Hepatic stellate cell (primary cell): ENCODE measurements at places on chromosomes 7 and 10.

- no peak for DNase-seq
Measured at GRCh38 chr7:36312064-36312914, 77.4 kb upstream of the ANLN start.

GRCh38 chr10:30056767-30057355, 2.5 kb downstream of the JCAD start:
- DNase-seq: no peak

- DNase-seq: no peak
Measured at GRCh38 chr10:109982812-109983211, 25.0 kb upstream of the ADD3 start.

DNA sequence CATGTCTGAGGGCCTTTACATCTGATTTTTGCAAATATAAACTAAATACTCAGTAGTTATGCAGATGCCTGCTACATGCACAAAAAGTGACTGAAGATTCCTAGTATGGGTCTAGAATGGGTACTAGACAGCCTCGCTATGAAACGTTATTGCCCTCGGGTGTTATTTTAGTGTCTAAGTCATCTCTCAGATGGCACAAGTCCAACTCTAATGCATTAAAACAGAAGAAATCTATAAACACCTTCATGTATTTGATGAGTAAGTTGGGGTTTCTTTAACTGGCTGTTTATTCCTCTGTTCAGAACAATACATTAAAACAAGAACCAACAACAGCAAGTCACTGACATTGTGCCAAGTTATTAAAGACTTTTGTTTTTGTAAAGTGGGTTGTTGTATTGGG, 41.6 kb downstream of the TEX36 start:
- DNase-seq: no peak

DNA sequence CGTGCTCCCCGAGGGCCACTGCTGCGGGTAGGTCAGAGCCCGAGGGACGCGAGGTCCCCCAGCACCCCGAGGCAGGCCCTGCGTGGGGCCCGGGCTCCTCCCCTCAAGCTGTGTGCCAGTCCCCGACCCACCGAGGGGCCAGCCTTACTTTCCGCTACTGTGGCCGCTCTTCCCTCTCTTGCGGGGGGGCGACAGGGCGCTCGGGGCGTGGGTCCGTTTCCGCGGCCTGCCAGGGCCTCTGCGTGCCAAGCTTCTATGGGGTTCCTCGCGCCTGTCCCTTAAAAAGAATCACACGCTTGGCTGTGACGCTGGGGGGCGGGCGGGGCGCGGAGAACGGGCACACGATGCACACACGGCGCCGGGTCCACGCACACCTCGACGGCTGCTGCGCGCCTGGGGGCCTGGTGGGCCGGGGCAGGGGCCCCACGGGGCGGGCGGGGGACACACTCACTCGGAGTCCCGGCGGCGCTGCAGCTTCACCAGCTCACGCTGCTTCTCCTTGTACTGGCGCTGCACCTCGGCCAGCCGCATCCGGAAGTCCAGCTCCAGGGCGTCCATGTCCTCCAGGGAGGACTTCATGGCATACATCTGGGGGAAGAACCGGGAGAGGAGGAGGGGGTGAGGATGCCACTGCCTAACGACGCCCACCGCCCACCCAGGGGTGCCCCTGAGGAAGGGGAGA, 62.0 kb downstream of the TNRC18 start:
- no peak for DNase-seq

DNA sequence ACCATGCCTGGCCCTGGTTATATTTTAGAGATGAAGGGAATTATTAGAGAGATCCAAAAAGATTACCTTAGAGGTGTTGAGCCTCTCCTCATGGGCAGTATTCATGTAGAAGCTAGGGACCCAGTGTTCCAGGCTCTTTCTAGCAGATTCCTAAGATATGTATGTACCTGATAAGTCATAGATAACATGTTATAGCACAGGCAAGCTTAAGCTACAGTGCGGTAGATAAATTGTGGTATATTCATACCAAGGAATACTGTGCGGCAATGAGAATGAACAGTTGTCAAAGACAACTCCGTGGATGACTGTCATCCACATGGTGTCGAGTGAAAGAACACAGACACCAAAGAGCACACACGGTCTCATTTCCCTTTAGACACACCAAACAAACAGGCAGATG, 53.1 kb downstream of the TACR2 start:
- no peak for DNase-seq

GRCh38 chr7:157693521-157694375, 356.9 kb downstream of the DNAJB6 start:
- DNase-seq: no peak

- DNase-seq: no peak
Measured at GRCh38 chr7:145729691-145730090, 386.9 kb upstream of the CNTNAP2 start.

- peak; percentile 86 for DNase-seq
Measured at GRCh38 chr7:105652359-105652993, 71.2 kb upstream of the EFCAB10 start.

DNA sequence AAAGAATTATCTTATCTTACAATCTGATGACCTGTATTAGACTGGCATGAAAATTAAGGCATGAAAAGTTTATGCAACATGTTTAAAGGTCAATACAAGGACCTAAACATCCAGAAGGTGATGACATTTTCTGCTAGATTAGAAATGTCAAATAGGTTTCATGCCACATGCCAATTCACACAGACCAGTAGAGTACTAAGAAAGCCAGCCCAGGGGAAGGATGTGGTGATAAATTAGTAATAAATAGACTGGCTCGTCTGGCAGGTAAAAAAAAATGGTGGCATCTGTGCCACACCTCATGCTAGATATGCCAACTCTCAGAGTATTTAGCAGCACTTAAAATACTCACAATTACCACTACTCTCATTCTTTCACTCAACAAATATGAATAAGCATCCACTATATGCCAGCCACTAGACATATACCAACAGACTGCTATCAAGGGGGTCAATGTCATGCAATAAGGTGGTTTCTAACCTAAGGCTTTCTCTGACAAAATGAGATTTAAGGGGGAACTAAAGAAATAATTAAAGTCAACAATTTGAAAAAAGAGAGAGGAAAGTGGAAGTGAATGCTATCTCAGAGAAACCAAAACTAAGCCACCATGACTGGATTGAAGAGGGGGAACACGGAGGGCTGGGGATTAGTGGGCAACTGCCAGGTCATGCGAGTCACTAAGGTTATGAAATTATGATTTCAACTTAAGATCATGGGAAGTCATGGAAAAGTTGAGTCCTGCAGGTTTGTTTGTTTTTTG, 83.5 kb downstream of the SGMS1 start:
- no peak for DNase-seq

DNA sequence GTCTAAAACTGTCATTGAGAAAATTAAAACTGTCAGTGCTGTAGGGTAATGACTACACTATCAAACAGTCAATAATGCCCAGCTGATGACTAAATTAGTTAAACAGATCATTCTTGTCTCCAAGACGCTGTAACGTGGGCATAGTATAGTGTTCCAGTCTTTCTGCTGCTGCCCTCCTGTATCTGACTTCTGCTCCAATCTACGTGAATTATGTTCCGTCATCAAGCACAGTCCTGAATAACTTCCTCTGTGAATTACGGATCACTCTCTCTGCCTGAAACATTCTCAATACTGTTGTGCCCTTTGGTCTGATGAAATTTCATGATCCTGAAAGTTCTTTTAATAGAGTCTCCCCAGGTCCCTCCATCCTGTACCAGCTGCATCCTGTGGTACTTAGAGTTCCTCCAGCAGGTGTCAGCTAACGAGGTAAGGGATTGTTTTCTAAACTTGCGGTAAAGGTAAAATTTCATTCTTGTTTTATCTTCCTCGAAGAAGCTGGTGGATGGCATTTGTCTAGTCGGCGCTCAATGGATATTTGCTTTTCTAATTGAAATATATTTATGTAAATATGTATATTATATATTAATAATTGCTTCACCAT, 393.5 kb upstream of the ADARB2 start:
- DNase-seq: no peak

- peak; percentile 25 for DNase-seq
Measured at GRCh38 chr7:72493850-72494661, 81.9 kb upstream of the CALN1 start.

DNA sequence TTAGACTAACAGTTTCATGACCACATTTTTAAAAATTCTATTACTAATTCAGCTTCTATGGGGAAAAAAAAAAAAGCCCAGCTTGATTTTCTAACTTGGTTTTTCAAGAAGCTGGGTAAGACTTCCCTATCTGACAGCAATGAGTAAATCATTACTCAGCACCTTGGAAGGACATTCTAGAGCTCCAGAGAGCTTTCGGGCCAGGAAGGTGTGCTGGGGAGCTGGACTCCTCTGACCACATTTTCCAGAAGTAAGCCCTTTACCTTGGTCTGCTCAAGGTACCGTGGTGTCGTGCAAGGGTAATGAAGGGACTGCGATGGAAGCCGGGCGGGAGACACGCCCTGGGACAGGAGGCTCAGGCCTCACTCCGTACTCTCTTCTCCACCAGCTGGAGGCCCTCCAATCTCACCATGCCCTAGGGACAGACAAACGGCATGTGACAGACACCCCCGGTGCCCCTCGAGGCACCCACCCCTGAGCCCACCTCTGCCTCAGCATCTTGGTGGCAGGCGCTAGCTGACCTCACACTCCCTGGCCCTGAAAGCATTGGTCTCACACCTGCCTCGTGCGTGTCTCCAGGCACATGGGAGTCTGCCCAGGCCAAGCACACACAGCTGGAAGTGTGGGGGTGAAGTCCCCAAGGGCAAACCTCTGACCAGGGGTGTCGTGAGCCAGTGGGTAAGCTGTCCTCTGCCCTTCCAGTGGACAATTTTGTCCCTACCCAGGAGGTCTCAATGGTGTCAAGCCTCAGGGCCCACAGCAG, 152.1 kb downstream of the OAT start:
- DNase-seq: no peak

DNA sequence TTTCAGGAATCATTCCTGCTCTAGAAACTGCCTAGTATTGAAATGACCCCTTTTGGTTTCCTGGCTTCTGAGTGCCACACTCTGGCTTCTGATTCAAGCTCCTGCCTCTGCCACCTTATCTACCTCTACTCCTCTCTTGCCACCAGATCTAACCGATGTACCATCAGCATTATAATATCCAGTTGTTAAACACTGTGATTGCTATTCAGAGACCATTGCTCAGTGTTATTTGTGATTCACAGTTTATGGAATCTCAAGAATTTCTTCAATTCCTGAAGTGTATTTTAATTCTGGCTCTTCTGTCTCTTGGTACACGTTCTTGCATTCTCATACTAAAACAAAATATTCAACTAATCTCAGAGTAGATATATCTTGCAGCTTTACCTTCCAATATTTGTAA, 88.7 kb downstream of the DYNC1I1 start:
- DNase-seq: no peak
